ENCODE measurements at places on chromosomes 7 and 10.

DNA sequence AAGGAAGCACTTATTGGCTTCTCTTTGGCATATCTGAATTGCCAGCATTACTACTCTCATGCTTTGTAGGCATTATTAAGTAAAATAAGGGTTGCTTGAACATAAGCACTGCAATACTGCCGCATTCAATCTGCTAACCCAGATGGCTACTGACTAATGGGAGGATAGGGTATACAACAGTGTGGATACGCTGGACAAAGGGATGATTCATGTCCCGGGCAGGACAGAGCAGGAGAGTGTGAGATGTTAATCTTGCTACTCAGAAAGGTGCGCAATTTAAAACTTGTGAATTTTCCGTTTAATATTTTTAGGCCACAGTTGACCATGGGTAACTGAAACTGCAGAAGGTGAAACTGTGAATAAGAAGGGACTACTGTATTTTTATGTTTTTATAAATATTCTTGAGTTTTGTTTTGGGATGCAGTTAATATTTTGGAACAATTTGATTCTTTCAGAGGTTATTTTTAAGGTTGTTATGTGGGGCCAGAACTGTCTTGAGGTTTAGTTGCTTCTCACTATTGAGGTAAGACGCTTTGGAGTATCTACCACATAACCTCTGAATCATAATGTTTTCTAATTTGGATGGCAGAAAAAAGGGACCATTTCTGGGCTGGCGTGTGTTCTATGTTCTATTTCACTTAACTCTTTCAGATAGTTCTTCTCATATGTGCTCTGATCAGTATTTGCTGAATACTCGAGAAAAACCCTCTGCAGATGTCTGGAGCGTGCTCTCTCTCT lies 75.7 kb upstream of the SYPL1 start:
- DNase-seq: no peak

DNA sequence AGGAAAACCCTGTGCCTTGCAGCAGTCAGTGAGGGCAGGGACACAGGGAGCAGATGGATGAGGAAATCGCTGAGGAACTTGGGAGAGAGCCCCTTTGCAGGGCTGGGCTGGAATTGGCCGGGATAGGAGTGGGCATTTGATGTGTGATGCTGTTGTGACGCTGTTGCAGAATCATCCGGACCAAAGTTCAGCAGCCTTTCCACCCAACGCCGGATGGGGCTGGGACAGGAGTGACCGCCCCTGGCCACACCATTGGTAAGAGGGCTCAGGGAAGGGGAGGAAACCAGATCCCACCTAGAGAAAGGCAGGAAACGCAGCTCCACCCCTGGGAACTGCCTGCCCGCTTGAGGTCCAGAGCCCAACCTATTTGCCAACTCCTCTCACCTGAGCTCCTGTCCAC lies 33.9 kb downstream of the PAX2 start:
- DNase-seq: no peak

- DNase-seq: no peak
Observed at GRCh38 chr7:27808626-27809025, 68.7 kb downstream of the TAX1BP1 start.

- peak; percentile 93 for DNase-seq
Observed at GRCh38 chr7:923108-924041, 31.1 kb downstream of the ADAP1 start.

DNA sequence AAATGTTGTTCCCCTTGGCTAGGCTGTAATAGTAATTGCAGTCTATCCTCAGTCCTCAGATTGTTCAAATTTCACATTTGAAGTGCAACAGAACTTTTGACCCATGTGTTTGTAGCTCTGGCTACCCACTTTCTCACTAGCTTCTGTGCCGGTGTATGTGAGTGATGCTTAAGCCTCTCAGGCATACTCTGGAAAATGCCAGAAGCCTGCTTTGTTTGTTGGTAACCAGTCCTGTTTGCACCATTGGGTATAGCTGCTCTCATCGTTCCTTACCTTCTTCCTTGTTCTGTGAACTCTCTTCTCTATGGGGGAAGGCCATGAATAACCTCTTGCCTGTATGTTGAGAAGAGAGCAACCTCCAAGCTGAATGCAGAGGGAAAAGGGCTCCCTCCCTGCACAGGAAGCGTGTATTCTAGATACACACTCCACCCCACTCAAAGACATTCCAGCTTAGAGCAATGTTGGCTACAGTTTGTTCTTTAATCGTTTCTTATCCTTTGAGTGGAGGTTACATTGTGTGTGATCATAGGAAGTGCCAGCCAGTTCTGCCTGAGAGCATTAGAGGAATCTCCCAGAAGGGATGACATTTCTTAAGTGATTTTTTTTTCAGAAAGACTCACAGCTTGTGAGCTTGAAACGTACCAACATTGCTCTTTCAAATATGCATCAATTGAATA lies 40.5 kb downstream of the C1QL3 start:
- no peak for DNase-seq

DNA sequence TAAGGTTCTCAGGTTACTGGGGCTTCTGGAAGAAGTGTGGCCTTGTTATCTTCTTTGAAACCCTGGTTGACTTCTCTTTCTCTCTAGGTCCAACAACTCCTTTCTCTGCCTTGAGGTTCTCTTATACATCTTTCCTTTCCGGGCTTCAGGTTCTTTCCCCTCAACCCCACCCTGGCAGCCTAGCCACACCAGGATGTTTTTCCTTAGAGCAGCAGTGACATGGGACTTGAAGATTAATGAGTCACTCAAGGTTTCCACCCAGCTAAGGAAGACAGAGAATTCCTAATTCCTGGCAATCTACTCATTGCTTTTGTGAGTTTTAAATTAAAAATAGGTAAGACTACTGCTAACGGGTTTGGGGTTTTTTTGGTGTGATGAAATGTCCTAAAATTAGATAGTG lies 121.8 kb upstream of the HPS1 start:
- no peak for DNase-seq

DNA sequence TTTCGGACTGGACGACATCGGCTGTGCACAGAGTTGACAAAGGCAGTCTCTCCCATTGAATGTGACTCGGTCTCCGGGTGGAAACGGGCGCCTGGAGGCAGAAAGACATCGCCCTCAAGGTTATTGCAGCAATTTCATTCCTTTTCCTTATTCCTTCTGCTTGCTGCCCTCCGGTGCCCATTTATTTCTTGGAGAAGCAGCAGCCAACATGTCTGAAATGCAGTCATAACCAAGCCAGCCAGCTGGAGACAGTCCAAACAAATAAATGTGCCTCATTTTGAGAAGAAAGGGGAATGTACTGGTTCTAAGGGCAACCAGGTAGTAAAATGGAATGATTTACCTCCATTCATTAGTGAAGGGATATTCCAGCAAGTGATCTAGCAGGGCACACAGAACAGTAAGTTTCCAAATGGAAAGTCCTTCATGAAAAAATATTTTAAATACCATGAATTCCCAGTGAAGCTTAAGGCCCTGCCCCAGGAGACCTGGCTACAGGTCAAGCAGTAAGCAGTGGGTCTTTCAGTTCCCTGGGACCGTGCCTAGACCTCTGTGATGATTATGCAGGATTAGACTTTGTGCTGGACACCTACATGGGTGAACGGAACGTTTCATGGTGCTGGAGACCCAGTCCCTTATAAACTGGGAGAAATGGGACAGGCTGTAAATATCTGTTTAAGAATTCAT lies 86.6 kb downstream of the ABLIM1 start:
- DNase-seq: no peak

DNA sequence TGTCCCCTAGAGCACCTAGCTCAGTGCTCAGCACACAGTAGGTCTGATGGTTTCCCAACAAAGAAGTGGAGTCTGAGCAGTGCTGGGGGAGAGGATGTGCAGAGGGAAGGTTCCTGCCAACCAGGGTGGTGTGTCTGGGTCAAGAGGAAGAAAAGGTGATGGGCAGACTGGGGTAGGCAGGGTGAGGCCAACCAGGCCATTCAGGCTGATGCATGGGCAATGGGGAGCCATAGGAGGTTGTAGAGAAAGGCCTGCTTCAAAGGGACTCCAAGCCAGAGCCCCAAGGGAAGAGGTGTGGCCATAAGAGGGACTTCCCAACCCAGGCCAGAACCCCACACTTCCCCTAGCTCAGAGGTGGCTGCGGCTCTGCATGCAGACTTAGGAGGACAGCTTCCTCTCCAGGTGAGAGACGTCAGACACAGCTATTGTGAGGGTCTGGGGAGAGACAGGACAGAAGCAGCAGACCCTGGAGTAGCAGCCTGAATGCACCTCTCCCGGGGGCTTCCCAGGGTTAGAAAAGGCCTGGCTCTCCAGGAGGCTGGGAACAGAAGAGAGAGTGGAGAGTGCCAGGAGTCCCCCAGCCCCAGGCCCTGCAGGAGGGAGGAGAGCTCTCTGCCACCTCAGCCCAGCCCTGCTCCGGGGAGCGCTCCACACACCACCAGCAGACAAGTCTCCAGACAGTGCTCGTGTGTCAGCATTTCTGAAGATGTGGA lies 87.4 kb upstream of the ZMIZ1 start:
- DNase-seq: no peak

DNA sequence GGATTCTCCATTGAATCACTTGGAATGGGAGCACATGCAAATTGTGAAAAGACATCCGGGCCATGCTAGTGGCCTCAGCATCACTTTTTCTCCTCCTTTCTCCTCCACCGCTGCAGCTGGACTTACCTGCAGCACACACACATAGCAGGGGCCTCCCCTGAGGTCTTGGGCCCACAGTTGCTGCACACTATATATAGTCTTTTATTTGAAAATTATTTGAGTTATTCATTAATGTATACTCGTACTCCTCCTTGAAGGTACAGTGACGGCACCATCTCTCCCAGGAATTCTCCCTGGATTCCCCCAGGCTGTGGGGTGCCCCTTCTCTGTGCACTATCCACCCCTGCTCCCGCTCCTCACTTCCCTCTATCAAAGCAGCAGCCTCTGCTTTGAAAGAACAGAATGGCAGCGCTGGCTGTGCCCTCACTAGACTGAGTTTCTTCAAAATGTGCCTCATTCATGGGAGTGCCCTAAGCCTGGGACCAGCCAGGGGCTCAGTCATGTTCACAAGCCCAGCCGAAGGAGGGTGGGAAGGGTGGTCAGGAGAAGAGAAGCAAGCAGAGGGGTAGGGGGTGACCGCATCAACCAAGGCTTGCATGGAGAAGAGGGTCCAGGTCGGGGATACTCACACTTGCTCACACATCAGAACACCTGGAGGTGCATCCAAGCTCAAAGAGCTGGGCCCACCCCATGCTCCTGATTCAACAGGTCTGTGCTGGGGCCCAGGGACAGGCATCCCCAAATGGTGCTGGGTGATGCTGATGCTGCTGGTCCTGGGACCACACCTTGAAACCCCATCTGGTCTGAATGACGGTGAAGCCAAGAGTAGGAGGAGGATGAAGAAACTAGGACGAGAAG lies 156.2 kb upstream of the ZMIZ1 start:
- DNase-seq: no peak

DNA sequence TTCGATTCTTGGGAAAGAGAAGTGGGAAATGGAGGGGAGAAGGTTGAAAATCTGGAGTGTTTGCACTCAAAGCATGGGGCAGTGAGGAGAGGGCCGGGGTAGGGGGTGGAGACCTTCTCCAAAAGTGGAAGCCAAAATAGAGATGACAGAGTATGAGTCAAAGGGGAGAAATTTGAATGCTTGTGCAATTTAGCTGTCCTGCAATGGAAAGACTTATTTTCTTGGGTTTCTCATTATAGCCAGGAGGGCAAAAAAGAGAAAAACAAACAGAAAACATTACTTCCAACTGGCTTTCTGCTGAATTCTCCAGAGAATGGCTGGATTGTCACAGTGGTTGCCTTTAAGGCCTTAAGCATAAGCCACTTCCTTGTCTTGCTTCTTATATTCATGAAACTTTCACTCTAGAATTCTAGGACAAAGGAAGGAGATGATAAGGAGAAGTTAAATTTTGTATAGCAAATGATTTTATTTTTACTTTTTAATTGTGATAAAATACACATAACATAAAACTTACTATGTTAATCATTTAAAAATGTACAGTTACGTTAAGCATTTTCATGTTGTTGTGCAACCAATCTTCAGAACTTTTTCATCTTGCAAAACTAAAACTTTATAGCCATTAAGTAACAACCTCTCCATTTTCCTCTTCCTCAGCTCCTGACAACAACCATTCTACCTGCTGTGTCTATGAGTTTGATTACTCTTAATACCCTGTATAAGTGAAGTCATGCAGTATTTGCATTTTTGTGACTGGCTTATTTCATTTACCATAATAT lies 100.2 kb downstream of the GPR85 start:
- DNase-seq: no peak

DNA sequence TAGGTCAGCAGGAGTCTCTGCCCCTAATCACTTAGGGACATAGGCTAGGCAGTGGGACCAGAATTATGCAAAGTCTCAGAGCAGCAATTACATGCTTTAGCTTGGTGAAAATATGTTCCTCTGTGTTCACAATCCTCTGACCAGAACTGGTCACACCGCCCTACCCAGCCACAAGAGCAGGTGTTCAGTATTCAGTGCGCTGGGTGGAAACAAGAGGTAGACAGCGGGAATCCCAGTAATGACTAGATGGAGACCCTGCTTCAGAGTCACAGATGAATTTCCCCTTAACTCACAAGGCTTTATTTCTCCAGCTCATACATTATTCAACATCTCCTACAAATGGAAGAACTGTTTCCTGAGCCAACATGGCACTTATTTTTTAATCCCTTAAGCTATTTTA lies 763.7 kb upstream of the POM121L12 start:
- DNase-seq: no peak

GRCh38 chr7:138668229-138668596 lies 32.9 kb downstream of the SVOPL start:
- no peak for DNase-seq

- DNase-seq: no peak
Observed at GRCh38 chr7:122064971-122065370, 79.1 kb downstream of the AASS start.

GRCh38 chr7:23529262-23529859 lies 2.4 kb downstream of the TRA2A start:
- no peak for DNase-seq

DNA sequence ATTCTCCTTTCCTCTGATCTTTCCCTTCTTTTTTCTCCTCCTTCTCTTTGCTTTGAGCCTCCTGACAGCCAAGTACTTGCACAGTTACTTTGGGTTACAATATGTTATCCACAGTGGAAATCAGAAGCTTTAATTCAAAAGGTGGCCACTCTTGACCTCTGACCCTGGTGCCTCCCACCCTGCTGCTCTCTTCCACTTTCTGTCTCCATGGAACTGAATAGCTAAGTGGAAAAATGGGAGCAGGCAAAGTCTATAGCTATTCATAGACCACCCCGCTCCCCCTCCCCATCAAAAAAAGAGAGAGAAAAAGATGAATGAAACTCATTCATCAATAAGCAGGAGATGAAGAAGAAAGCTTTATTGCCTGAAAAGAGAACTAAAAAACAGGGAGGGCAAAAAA lies 39.4 kb downstream of the PTN start:
- no peak for DNase-seq

- DNase-seq: no peak
Observed at GRCh38 chr10:128059982-128060293, 66.3 kb downstream of the MKI67 start.

DNA sequence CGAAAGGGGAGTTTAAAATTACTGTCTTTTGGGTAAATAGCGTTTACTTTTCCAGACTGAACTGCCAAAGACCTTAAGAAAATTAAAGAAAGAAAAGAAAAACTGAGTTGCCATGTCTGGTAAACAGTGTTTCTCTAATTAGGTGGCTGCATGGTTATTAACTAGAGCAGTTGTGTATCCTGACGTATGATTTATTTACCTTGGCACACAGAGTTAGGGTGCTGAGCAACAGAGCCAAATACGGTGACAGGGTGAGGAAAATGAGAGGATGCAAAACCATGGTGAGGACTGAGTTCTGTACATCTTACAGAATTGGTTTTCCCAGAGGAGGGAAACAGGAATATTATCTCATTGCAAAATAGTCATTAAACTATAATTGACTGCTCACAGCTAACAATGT lies 546.4 kb upstream of the FZD8 start:
- no peak for DNase-seq

All from stimulated activated CD8-positive, alpha-beta memory T cell treated with anti-CD3 and anti-CD28 coated beads, Interleukin-4, amount 100 ng/mL, for 4 hours (primary cell).